Mesenteric fat pad (tissue), 1 donor: ENCODE measurements at places on chromosomes 2 and 18.

- no peak for DNase-seq
These were observed 12.7 kb upstream of the CDK15 start for GRCh38 chr2:201793631-201794030.

- no peak for DNase-seq
These were observed 353.6 kb upstream of the ID2 start for GRCh38 chr2:8328217-8328616.

DNA sequence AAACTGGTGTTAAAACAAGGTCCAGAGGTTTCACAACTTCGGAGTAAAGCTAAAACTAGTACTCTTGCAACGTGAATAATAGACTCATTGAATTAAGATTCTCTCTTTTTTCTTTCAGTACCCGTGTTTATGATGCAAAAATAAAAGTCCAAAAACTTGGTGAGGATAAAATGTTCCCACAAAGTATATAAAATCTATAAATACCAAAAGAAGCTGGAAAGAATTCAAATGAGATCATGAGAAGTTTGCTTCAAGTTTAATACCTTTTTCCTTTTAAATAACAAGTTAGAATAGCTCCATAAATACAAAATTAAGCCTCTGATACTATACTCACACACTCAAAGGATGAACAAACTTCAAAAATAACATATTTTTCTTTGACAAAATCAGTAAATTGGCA is 34.0 kb downstream of the METTL4 start:
- no peak for DNase-seq

- DNase-seq, result no peak
These were observed 1.6 kb downstream of the SMAD7 start for GRCh38 chr18:48949050-48949605.

DNA sequence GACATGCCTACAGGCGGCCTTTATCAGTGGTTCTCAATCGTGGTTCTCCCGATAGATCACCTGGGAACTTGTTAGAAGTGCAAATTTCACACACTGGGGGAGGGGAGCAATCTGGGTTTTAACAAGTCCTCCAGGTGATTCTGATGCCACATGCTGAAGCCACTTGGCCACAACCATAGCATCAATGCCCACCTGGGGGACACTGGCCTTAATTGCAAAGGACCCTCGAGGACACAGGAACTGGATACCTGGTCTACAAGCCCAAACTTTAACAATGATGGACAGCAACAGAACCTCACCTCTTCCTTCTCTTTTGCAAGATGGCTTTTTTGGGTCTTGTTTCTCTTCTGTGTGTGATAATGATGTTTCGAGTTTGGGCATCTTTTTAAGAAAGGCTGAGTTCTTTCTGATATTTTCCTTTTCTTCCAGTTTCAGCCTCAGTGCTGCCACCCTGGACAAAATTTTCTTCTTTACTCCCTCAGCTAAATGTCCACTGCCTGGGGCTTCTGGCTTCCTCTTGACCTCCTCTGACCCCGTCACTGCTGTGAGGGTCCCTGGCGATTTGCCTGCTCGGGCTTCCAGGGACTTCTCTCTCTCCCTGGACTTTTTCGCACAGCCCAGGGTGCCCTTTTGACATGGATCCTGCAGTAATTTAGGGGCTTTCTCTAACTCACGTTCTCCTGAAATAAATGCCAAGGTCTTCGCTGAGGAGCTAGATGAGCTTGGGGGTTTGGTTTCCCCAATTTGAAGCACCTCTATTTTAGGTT is 94.2 kb downstream of the ALPK2 start:
- DNase-seq, result no peak

GRCh38 chr18:33898427-33898826 is 320.4 kb downstream of the ASXL3 start:
- no peak for DNase-seq

DNA sequence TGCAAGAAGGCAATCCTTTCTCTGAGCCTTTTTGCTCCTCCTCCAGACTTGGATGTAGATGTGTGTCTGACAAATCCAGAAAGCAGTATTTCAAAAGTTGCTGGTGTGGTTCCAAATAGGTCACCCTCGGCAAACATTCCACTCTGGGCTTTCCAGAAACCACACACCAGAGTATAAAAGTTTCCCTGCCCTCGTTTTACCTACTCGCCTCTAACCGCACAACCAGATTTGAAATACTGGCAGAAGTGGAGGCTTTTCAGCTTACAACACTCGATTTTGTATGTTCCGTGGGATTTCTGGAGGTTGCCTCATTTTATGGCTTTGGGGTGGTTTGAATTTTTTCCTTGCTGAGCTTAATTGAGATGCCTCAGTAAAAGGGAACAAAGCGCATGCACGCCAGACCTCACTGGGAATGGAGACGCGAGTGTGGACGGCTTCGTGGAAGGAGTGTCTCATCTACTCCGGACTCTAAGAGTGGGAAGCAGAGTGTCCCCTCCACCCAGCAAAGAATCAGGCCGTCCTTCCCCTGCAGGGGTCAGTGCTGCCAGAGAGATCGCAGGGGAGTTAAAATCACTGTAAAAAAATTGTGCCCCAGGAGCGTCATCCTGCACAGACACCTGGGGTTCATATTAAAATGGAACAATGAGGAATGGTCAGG is 44.0 kb upstream of the RPL31 start:
- no peak for DNase-seq

DNA sequence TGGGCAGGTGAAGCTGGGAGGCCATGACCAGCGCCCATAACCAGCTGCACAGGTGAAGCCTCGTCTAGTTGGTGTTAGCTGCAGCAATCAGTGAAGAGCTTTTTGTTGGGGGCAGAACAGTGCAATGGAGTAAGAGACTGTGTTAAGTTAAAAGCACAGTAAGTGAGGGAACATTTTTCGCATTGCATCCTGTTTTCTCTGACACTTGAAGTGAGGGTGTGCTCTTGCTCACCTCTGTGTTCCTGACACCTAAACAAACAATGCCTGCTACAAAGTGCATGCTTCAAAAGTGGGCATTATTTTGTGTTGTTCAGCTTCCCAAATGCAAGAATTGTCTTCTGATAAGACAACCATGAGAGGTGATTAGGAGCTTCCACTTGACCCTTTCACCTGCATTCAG is 324.0 kb upstream of the ACVR2A start:
- no peak for DNase-seq

DNA sequence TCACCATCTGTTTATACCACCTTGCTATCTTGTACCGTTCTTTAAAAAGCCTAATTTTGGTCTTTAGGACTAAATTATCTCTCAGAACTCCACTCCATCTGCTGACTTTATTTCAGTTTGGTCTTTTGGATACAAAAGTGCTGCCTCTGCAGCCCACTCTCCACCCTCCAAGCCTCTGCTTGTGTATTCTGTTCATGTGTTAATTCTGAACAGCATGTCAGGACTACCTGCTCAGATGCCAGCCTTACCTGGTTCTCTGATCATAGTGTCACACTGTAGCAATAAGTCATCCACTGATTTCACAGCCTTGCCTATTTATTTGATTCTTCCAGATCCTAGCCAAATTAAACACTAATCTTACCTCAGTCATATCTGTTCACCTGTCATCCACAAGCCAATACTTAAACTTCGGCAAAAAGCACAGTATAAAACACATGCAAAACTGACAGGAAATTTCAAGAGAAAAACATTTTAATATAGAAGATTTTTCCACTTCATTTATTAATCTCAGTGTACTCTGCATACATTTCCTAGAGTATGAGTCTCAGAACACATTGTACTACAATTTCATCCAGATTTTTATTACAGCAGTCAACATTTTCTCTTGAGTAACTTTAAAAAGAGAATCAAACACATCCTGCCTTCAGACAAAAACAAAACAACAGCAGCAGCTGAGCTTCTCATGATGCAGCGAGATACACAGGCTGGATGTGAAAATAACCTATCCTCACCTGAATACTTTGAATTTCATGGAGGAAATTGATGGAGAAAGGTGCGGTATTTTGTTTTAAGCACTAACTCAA is 64.9 kb downstream of the PPP1R1C start:
- DNase-seq, result no peak

DNA sequence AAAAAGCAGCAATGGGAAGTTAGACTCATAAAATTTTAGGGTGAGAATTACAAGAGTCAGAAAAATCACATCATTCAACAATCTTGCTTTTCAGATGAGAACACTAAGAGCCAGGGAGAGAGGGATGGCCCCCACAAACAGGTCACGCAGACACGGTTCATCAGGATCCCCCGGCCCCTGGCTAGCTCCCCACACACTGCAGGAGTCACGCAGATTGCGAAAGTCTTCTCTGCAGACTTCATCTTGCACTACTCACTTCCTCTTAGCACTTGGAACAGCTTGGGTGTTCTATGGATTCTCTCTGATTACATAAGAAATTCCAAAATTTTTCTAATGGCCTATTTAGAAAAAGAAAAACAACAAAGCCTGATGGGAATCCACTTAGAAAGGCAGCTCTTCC is 21.6 kb upstream of the SULT1C2 start:
- DNase-seq, result no peak

- DNase-seq, result no peak
These were observed 162.3 kb downstream of the TGIF1 start for GRCh38 chr18:3612315-3612714.

DNA sequence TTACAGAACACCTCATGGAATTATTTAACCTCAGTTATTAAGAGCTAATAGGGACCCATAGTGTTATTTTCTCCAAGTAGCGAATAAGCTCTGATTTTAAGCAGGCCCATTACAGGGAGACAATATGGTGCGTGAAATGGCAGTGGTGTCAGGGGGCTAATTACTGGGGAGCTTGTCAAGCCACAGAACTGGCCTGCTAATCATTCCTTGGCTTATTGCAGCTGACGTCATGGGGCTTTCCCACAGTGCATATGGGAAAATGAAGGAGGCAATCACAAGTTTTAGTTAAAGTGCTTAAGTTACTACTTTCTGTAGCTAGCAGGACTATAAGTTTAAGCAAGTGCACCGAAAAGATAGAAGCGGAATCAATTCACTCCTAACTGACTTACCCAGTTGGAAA is 262.5 kb downstream of the TGIF1 start:
- DNase-seq, result no peak

- DNase-seq, result peak; percentile 51
These were observed 22.9 kb upstream of the LBH start for GRCh38 chr2:30208453-30208852.

GRCh38 chr2:219245899-219246230 is 586 bp downstream of the STK16 start:
- no peak for DNase-seq

DNA sequence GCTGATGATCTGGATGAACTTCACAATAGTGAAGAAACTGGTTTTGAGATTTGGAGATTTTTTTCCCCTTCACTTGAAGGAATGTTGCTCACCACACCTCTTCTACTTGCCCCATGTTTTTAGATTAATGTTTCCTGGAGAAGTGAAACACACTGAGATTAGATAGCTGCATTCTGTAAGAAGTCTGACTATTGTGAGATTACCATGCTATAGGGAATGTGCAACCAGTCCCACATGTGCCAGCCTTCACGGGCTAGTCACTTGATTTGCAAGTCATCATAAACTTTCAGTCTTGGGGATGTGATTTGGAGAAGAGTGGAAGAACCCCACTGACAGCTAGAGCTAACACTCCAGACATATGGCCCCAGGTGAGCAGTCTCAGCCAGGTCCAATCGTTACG is 7.4 kb upstream of the CCNYL1 start:
- DNase-seq, result no peak

- no peak for DNase-seq
These were observed 2.9 kb downstream of the SERPINB2 start for GRCh38 chr18:63890237-63890949.

GRCh38 chr18:33184175-33184574 is 256.3 kb downstream of the CCDC178 start:
- no peak for DNase-seq

DNA sequence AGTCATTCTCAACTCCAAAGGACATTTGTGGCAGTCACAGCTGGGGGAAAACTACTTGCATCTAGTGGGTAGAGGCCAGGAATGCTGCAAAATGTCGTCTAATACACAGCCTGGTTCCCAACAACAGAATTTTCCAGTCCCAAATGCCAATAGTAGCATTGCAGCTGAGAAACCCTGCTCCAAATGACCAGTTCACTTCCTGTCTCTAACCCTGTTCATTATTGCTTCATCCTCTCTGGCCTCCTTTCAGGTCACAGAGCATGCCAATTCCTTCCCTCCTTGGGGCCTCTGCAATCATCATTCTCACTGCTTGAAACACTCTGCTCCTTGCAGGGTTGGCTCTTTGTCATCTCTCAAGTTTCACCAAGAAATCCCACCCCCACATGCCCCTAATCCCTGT is 139.1 kb downstream of the IRS1 start:
- no peak for DNase-seq

DNA sequence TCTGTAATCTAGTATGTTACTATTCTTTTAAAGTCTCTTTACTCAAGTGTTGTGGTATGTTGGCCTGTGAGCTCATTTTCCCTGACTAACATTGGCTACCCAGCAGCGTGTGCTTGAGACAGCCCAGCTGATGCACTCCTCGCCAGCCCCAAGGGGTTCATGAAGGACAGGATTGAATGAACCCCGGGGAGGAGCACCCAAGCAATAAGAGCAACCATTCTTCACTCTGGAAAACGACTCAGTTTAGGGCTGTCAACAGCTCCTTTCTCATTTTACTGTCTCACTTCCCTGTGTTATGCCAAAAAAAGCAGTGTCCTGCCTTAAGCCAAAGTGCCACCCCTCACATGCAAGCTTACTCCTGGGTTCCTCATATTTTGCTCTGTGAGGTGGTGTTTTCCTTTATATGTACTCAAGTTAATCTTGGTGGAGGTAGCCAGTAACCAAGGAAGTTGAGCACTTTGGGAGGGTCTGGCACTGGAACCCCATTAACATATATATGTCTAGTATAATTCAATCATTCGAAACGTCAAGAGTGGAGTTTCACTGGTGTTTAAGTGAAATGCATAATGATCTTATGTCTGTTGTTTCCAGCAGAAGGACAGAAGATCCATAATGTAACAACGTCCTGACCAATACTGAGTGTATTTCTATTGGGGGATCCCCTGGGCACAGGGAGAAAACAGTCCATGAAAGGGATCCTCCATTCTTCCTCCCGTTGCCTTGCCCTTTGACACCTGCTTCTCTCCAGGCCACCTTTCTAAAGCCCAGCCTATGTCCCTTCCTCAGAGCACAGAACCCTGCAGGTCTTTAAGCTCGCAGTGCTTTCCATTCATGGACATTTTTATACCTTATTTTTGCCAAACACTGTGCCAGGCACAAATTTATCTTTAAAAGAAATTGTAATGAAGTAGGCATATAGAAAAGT is 43.2 kb downstream of the ATIC start:
- no peak for DNase-seq

- no peak for DNase-seq
These were observed 132.1 kb downstream of the GBX2 start for GRCh38 chr2:236036045-236036444.

- no peak for DNase-seq
These were observed 82.6 kb upstream of the FRZB start for GRCh38 chr2:182949052-182949451.
